ENCODE measurements at places on chromosomes 2 and 18.

DNA sequence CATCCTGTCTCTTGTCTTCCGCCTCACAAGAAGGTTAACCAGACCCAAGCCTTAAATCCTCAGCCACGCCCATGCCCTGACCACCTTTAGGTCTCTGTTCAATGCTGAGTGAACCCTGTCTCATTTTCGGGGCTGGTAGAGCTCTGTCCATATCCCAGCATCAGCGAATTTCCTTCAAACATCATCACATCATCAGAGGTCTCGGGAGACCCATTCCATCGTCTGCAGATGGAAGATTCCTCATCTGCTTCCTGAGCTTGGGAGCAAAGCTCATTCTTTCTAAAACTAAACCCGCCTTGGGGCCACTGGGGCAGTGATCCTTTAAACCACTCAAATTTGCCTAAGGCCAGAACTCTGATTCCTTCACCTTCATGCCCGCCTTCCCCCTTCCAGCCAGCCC lies 173.7 kb downstream of the TTC32 start:
- no peak for DNase-seq

DNA sequence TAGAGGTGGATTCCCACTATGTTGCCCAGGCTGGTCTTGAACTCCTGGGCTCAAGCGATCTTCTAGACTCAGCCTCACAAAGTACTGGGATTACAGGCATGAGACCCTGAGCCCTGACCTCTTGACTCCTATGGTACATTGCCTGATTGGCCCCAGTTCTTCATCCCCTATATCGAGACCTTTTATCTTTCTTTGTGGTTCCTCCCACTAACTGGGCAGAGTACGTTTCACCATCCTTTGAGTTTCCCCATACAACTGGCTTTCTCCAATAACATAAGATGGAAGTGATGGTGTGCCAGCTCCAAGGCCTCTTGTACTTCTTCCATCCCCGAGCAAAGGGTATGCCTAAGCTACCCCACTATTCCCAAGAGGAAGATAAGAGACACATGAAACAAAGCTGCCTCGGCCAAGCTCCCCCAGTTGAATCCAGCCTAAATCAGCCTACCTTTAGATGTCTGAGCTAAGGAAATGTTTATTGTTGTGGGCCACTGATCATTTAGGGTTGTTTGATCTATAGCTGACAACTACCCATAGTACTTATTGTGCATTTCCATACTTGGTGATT lies 8.3 kb upstream of the TMEM247 start:
- DNase-seq, result no peak

DNA sequence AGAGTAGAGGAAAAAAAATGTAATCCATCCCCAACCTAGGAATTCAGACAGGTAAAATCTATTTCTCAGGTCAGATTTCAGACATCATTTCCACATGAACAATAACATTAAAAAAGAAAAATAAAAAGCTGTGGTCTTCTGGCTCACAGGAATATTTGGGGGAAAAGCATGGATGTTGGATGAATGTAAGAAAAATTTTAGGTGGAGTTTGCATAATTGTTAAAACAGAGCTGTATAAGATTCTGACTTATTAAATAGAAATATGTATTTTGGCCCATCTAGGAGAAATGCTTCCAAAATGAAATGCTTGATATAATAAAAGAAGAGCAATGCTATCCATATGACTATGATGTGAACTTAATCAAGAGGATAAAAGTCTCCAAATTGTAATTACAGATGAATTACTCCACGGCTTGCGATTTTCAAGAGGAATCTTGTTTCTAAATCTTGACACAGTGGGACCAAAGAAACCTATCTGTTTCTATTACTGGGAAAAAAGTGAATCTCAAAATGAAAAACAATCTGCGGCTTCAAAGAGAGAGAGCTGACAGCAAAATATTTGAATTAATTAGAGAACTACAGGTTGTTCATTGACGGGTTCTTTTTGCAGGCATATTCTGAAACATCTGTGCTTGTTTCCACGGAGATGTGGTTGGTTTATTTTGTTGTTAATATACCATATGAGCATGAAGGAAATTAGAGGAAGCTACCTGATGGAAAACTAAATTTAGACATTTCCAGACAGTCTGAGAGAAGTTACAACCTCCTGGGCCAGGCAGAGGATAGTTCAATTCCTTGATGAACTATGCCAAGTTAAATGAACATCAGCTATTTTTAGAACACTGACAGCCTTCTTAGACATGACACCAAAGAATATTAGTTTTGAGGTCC lies 468.7 kb downstream of the PID1 start:
- DNase-seq, result no peak

- no peak for DNase-seq
Observed at GRCh38 chr2:144281476-144281875, 238.4 kb downstream of the ZEB2 start.

GRCh38 chr2:17043173-17043572 lies 377.5 kb upstream of the CYRIA start:
- DNase-seq, result peak; percentile 17

GRCh38 chr2:144690771-144691170 lies 170.9 kb upstream of the ZEB2 start:
- DNase-seq, result no peak

GRCh38 chr18:10349561-10349960 lies 104.9 kb upstream of the APCDD1 start:
- DNase-seq, result no peak

GRCh38 chr2:112891385-112891831 lies 19.6 kb upstream of the IL37 start:
- no peak for DNase-seq

DNA sequence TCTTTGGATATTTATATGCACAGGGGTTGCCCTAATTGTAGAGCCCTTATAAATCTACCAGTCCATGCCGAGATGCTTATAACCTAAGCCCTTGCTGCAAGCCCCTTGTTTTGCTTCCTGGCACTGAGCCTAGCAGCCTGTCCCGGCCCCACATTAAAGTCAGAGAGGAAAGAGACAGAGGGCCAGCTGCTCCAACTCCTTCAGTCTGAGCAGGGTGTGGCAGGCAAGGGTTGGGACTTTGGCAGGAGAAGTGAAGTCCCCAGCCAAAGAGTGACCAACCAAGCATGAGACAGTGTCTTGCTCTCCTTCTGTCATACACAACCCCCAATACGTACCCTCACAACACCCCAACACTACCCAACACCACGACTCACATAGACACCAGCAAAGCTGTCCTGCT lies 54.7 kb upstream of the FZD7 start:
- no peak for DNase-seq

GRCh38 chr2:164335128-164335527 lies 286.2 kb downstream of the GRB14 start:
- DNase-seq, result no peak

DNA sequence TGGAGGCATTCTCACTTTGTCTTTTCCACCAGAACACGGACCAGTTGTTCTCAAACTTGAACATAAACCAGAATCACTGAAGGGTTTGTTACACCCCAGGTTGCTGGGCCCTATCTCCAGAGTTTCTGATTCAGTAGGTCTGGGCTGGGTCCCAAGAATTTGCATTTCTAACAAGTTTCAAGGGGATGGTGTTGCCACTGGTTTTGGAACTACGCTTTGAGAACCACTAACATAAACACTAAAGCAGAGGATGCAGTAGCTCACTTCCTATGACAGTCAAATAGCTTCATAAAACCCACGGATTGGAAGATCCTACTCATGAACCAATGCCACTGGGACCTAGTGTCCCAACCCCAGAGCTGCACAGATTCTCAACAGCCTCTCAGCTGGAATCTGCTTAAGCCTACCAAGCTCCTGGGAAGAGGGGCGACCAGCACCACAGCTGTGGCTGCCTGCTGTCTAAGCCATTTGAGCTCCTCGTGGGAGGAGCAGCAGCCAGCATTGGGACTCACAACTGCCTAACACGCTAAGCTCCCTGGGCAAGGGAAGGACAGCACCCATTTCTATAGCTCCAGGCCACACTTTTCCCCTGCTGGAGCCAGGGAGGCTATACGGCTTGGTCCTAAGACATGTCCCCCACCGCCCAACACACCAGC lies 62.5 kb downstream of the C1D start:
- no peak for DNase-seq

GRCh38 chr2:241901500-241902351 lies 32.2 kb downstream of the RTP5 start:
- DNase-seq, result no peak

DNA sequence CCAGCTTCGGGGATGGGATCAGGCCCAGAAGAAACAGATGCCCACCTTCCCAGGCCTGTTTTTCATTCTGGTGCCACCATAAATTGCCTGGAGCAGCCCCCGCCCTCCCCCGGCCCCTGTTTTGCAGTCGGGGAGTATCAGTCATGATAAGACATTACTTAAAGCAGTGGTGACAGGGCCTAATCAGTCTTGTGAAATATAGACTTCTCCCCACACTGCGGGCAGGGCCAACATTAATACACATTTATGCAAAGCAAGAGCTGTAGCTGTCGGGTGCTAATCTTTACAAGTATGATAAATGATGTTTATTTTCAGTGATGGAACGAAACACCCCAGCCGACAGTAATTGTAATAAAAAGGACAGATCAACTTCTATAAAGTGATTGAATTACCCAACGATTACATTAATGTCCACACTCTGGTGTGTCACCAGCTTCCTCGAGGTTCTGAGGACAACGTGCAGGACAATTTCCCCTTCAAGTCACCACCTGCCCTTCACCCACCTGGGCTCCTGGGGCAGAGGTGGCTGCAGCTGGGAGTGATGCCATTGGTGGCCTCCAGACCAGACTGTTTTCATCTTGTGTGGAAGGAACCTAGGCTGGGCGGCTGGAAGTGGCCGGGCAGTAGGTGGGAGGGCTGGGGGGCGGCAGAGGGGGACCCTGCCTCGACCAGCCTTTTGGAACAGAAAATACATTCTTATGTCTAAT lies 226.0 kb downstream of the TFCP2L1 start:
- DNase-seq, result no peak

GRCh38 chr2:236661762-236662110 lies 92.1 kb downstream of the ACKR3 start:
- no peak for DNase-seq

GRCh38 chr18:63980027-63980426 lies 10.1 kb downstream of the SERPINB8 start:
- DNase-seq, result no peak

DNA sequence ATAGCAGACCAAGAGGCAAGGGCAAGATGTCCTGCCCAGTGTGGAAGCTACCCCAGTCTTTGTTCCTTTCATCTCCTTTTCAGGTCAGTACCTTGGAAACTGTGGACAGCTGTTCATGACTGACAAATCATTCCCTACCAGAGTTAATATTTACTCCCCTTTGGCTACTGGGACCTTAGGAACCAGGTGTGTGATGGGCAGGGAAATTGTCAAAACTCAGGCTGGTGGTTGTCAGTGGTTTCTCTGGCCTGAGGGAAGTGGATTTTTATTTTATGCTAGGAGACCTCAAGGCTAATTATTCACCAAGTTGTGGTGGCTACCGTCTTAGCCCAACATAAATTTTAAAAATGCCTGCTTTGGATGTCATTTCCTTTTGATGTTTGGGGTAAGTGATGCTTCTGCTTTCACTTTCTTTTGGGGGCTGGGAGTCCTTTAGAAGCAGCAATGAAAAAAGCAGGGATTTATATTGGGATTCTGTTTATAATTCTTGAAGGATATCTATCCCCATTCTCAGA lies 119.3 kb downstream of the SETBP1 start:
- no peak for DNase-seq

- no peak for DNase-seq
Observed at GRCh38 chr18:55189972-55190371, 230.7 kb upstream of the CCDC68 start.

DNA sequence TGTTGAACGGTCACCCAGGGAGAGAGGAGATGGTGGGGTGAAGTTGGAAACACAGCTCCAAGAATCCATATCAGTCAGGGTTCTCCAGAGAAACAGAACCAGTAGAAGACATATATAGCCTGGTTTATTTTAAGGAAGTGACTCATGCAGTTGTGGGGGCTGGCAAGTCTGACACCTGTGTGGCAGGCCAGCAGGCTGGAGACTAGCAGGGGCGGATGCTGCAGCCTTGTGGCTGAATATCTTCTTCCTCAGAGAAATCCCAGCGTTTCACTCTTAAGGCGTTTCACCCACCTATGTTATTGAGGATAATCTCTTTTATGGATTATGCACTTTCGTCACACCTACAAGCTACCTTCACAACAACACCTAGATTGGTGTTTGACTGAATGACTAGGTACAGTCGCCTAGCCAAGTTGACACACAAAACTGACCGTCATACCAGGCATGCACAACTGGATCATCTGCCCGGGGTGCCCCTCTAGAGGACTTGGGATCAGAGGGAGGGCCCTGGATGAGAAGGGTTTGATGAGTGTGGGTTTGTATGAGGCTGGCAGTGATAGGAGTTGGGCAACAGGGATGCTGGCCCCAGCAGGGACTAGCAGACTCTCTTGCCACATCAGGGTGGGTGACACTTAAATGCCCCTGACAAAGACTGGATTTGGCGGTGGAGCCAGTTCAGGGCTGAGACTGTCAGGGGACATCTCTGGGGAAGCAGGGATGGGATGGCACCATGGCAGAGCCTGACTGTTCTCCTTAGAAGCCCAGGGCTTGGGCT lies 23.4 kb downstream of the MROH2A start:
- no peak for DNase-seq

DNA sequence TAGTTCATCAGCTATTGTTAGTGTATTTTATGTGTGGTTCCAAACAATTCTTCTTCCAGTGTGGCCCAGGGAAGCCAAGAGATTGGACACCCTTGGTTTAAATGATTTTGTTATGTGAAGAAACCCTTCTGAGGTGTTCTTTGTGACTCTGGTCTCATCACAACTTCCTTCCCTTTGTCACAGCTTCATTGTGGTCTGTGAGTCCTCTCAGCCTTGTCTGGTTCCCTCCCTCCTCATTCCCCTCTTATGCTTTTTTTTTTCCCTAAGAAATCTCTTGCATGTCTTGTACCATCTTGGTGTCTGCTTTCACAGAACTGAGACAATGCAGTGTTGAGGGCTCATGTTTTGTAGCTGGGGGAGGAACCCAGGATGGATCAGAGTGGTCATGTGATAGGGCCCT lies 118.9 kb downstream of the TMEM182 start:
- no peak for DNase-seq

DNA sequence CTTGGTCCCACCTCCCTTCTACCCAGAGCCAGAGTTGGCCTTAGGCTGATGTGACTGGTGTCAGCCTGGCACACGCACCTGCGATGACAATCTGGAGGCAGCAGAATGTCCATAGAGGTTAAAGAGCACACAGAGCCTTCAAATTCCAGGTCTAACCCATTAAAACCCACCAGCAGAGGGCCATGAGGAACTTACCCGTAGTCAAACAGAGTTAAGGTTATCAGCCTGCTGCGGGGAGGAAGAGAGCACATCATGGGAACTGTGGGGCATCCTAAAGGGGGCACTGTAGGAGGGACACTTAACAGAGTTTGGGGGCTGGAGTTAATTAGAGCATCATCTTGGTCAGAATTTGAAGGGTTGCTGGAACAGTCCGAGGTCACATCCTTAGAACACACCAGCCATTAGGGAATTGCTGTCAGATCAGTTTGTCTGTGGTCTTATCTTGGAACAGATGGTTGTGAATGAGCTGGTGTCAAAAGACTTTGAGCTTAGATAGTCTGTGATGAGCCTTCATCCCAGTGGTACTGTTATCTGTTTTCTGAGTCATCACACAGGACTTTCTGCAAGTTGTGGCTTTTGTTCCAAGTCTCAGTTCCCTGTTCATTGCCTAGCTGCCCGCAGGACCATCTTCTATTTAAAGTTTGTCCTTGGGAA lies 248.6 kb downstream of the LOXHD1 start:
- no peak for DNase-seq

- DNase-seq, result no peak
Observed at GRCh38 chr2:7685342-7686015, 768.3 kb downstream of the RNF144A start.

- no peak for DNase-seq
Observed at GRCh38 chr2:235551965-235552364, 58.1 kb downstream of the AGAP1 start.
